ENCODE measurements at places on chromosomes 3 and 15.

- no peaks in the 10 kb centered on the region for H3K36me3 ChIP-seq
- H3K4me1 ChIP-seq, result peaks cover 29% of the 10 kb centered on the region
- no peak overlapping the region for H3K27ac ChIP-seq
- H3K4me3 ChIP-seq, result no peak overlapping the region
- H3K27me3 ChIP-seq, result no peaks in the 10 kb centered on the region
These were observed 70.0 kb downstream of the FOXP1 start for GRCh38 chr3:71513515-71513914.

GRCh38 chr3:130527426-130527825 lies 10.4 kb downstream of the COL6A6 start:
- no peaks in the 10 kb centered on the region for H3K36me3 ChIP-seq
- H3K4me3 ChIP-seq, result no peak overlapping the region
- H3K4me1 ChIP-seq, result peaks cover 4% of the 10 kb centered on the region
- DNase-seq, result no peak
- no peak overlapping the region for H3K27ac ChIP-seq
- H3K27me3 ChIP-seq, result peaks cover 10% of the 10 kb centered on the region

GRCh38 chr3:71461749-71462483 lies 121.6 kb downstream of the FOXP1 start:
- no peaks in the 10 kb centered on the region for H3K36me3 ChIP-seq
- peak overlapping the region; percentile 65 for H3K27ac ChIP-seq
- H3K27me3 ChIP-seq, result no peaks in the 10 kb centered on the region
- no peak for DNase-seq
- no peak overlapping the region for H3K4me3 ChIP-seq

GRCh38 chr15:64894395-64895056 lies 17.2 kb upstream of the ANKDD1A start:
- no peaks in the 10 kb centered on the region for H3K27me3 ChIP-seq
- H3K27ac ChIP-seq, result peak overlapping the region; percentile 98
- peaks cover 32% of the 10 kb centered on the region for H3K4me1 ChIP-seq
- peak; percentile 59 for DNase-seq
- no peak overlapping the region for H3K4me3 ChIP-seq

GRCh38 chr3:192727032-192727847 lies at the start of gene FGF12:
Gene FGF12, minus strand, starts transcription at chr3:192727541.
- no peaks in the 10 kb centered on the region for H3K4me1 ChIP-seq
- no peak within 1 kb of the TSS for H3K27ac ChIP-seq
- H3K36me3 ChIP-seq, result no peaks in the 10 kb centered on the region

DNA sequence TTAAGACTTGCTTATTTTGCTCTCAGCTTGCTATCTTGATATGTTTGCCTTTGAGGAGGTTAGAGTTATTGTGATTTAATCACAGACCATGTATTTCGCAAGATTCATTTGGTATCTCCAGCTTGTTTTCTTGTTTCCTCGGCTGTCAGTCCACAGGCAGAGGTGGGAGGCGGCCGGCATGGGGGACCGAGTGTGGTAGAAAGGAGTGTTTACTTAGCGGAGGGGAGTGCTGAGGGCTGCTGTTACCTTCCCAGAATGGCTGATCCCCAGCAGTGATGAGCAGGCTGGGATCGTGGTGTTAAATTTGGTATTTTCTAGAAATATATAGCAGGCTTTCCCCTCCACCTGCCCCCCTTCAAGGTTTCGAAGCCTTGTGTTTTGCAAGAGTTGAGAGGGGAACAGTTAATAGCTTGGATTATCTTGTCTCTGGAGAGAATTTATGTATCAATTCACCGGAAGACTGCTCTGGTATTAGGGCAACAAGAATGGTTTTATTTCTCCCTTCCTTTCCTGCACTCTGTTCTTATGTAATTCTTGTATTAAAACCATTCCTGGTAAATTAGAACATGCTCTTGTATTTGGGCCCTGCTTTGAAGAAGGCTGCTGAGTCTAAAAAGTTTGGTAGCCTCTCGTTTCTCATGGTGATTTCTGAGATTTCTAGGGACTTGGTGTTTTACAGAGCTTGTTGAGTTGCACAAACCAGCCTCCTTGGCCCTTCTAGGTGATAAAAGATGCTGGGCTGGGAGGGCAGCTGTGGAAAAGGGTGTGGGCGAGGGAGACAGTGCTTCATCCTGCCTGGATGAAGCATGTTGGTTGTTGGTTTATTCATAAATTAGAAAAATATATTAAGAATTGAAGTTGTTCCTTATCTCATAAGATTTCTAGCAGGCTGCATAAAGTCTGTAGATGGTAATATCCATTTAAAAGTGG lies 151.4 kb downstream of the IGF1R start:
- H3K27me3 ChIP-seq, result no peaks in the 10 kb centered on the region
- H3K4me3 ChIP-seq, result no peak overlapping the region
- peaks cover 35% of the 10 kb centered on the region for H3K4me1 ChIP-seq
- peak; percentile 41 for DNase-seq
- peak overlapping the region; percentile 79 for H3K27ac ChIP-seq

- no peak for DNase-seq
- H3K36me3 ChIP-seq, result no peaks in the 10 kb centered on the region
- no peak overlapping the region for H3K4me3 ChIP-seq
- no peaks in the 10 kb centered on the region for H3K27me3 ChIP-seq
- peaks cover 17% of the 10 kb centered on the region for H3K4me1 ChIP-seq
These were observed 27.0 kb downstream of the ALS2CL start for GRCh38 chr3:46666453-46666845.

GRCh38 chr3:80439490-80439889 lies 671.7 kb upstream of the ROBO1 start:
- no peaks in the 10 kb centered on the region for H3K27me3 ChIP-seq
- H3K4me1 ChIP-seq, result no peaks in the 10 kb centered on the region
- no peak overlapping the region for H3K4me3 ChIP-seq
- H3K27ac ChIP-seq, result no peak overlapping the region

GRCh38 chr3:152060701-152061100 lies 187.3 kb downstream of the SUCNR1 start:
- no peak overlapping the region for H3K27ac ChIP-seq
- no peaks in the 10 kb centered on the region for H3K36me3 ChIP-seq
- H3K4me3 ChIP-seq, result no peak overlapping the region

- H3K36me3 ChIP-seq, result no peaks in the 10 kb centered on the region
- no peak for DNase-seq
- no peak overlapping the region for H3K4me3 ChIP-seq
- H3K4me1 ChIP-seq, result peaks cover 4% of the 10 kb centered on the region
- no peak overlapping the region for H3K27ac ChIP-seq
- H3K27me3 ChIP-seq, result peaks cover 4% of the 10 kb centered on the region
These were observed 39.3 kb upstream of the SEMA6D start for GRCh38 chr15:47678040-47678439.

DNA sequence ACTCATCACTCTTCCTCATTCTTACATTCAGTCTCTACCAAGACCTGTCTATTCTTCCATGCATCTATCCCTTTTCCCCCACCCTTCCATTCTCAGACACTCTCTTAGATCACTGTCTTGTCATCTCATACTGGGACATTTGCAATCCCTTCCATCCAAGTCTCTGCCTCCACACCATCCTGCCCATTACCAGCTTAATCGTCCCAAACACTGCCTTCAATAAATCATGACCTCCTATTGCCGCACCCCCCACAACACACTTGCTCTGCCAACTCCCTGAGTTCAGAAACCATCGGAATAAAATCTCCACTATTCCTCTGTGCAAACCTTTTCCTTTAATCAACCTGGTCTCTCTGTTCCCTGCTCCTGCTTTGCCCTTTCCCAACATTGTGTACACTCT lies 18.9 kb downstream of the MYH15 start:
- H3K27ac ChIP-seq, result no peak overlapping the region
- no peaks in the 10 kb centered on the region for H3K27me3 ChIP-seq
- H3K4me1 ChIP-seq, result peaks cover 7% of the 10 kb centered on the region

DNA sequence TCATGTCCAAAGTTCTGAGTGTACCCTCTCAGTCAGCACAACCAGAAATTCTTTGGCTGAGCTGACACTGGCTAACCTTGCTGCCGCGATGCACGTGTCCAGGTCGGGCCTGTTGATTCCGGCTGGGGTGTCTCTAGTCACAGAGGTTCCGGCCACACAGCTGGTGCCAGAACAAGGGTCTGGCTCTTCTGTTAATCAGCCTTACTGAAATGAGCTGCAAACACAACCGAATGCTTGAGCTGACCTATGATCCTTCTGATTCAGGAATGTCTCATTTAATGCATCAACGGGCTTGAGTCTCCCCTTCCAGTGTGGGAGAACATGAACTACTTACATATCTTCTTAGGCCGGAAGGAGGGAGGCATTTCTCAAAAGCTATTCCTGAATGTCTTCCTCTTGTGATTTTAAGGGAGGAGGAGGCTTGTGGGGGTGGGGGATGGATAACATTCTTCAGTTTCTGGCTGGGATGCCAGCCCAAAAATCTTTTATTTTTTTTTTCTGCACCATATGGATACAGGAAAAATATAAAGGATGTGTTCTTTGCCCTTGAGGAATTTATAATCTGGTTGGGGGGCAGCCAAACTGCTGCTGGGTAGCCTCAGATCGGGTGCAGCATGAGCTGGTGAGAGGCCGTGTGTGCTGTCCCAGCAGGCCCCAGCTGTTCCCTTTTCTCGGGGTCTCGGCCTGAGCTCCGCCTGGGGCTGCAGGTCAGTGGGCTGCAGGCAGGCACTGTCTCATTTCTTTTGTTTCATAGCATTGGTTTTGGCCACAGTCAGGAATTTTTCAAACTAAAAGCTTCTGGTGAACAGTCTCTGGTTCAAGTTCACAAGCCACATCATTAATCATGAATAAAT lies 319.1 kb upstream of the TBL1XR1 start:
- DNase-seq, result no peak
- H3K27me3 ChIP-seq, result no peaks in the 10 kb centered on the region
- no peaks in the 10 kb centered on the region for H3K36me3 ChIP-seq
- no peak overlapping the region for H3K4me3 ChIP-seq
- peak overlapping the region; percentile 45 for H3K27ac ChIP-seq

DNA sequence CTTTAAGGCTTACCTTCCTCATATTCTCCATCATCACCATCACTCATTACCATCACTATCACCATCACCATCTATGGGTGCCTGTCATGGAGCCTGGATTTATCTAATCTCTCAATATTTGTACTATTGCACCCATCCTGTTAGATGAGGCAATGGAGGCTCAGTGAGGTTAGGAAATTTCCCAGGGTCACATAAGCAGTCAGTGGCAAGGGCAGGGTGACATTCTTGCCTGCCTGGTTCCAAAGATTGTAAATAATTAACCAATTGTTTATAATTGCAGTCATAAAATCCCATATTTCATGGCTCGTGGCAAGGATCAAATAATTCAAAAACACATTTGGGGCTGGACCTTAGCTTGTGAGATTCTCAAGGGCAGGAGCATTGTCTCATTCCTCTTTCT lies 55.2 kb downstream of the MGLL start:
- no peaks in the 10 kb centered on the region for H3K4me1 ChIP-seq
- no peaks in the 10 kb centered on the region for H3K36me3 ChIP-seq
- no peak for DNase-seq

DNA sequence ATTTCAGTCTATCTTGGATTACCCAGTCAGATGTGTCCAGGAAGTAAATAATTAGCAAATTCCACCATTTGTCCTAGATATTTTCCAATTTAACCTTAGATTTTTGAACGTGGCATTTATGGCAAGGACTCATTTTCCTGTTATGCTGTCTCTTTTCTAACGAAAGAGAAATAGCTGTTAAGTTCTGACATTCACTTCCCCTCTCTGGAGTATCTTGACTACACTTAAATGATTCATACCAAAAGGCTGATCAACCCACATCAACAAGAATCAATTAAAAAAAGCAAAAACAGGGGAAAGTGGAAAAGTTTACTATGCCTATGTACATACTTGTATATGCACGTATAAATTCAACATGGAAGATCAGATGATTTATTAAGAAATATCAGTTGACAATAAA lies 149.9 kb downstream of the FRMD5 start:
- no peak for DNase-seq
- no peak overlapping the region for H3K4me3 ChIP-seq
- no peak overlapping the region for H3K27ac ChIP-seq

DNA sequence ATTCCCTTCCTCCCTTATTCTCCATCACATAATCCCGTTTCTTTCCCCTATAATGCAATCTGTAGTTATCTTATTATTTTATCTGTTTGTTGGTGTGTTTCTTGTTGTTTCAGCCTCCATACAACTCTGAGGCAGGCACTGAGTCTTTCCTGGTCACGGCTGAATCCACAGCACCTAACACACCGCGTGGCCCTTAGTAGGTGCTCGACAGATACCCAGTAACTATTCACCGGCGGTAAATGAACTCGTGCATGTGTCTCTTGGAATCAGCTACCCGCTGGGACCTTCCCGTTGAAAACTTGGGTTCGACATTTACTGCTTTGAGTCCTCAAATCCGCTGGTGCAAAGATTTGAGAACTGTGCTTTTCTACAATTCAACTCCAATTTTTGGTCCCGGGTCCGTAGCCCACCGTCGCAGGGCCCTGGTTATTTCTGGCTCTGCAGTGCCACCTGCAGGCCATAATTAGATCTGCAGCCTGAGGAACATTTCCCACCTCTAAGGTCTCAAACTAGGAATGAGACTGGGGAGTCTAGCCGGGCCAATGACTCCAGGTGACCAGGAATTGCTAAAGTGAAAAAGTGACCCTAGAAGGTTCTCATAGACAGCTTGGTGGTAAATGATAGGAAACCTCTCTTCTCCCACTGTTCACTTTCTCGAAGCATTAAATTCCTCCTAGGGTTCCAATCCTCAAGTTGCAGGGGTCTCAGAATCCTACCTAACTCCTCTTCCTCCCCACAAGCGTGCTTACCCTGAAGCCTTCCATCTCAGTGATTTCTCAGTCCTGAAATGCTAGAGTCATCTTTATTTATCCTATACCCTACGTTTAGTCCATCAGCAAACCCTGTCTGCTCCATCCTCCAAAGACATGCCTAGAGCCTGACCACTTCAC lies 40.0 kb upstream of the TRH start:
- peak; percentile 52 for DNase-seq
- no peak overlapping the region for H3K4me3 ChIP-seq
- H3K27me3 ChIP-seq, result no peaks in the 10 kb centered on the region
- H3K4me1 ChIP-seq, result no peaks in the 10 kb centered on the region
- H3K27ac ChIP-seq, result no peak overlapping the region

DNA sequence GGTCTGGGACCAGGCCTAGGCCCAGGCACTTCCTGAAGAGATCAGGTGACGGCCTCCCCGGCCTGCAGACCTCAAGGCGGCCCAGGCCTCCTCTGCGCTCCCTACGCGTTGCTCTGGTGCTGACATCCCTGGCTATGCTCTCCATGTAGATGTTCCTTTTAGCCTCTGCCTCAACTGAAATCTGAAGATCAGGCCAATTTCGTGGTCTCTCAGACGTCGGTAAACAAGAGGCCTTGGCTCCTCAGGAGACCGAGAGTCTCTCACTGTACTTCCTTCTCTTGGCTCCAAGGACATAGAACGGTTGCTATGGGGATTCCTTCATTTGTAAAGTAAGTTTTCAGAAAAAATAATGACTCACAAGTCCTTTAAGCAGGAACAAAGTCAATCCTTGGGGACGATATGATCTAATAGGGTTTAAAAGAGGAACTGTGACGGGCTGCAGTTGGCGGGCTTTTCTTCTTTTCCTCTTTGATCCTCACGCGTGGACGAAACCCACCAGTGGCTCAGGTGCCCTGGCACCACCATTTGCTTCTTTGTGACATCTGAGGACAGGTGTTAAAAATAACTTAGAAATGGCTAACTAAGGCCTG lies 55.6 kb upstream of the CGNL1 start:
- peaks cover 10% of the 10 kb centered on the region for H3K4me1 ChIP-seq
- no peak overlapping the region for H3K4me3 ChIP-seq
- H3K36me3 ChIP-seq, result no peaks in the 10 kb centered on the region

All from hepatocyte (in vitro differentiated cells).